ENCODE measurements at places on chromosomes 3 and 15.

DNA sequence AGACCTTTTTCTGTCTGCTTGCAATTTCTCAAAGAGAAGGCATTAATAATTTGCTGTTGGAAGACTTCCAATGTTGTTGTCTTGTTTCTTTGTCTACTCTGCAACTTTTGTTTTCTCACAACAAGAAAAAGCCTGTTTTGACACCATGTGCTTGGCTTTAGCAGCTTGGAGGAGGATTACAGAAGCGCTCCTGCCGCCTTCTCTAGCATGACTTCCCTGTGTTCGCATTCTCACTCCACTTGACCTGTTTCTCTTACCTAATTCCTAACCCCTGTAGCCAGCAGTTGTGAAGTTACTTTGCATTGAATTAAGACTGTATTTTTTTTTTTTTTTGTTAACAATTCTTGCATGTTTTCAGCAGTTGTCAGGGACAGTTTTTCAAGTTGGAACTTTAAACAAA, 235.3 kb upstream of the GOLIM4 start:
- no peak for DNase-seq

- DNase-seq = peak; percentile 88
Observed at GRCh38 chr3:128487813-128488635, 5.0 kb downstream of the GATA2 start.

GRCh38 chr3:37891227-37891626, 29.5 kb downstream of the CTDSPL start:
- DNase-seq = no peak

GRCh38 chr3:135966271-135966961, 888 bp downstream of the PPP2R3A start:
- DNase-seq = peak; percentile 2

GRCh38 chr3:114178770-114179368, at the start of gene DRD3:
DRD3 (minus strand) TSS chr3:114179052; CDS start chr3:114171992, 7,060 bp downstream.
- DNase-seq = no peak

- DNase-seq = no peak
Observed at GRCh38 chr3:103499967-103500366, 1065.2 kb downstream of the ZPLD1 start.

- no peak for DNase-seq
Observed at GRCh38 chr3:120441776-120442175, 9.0 kb downstream of the FSTL1 start.

DNA sequence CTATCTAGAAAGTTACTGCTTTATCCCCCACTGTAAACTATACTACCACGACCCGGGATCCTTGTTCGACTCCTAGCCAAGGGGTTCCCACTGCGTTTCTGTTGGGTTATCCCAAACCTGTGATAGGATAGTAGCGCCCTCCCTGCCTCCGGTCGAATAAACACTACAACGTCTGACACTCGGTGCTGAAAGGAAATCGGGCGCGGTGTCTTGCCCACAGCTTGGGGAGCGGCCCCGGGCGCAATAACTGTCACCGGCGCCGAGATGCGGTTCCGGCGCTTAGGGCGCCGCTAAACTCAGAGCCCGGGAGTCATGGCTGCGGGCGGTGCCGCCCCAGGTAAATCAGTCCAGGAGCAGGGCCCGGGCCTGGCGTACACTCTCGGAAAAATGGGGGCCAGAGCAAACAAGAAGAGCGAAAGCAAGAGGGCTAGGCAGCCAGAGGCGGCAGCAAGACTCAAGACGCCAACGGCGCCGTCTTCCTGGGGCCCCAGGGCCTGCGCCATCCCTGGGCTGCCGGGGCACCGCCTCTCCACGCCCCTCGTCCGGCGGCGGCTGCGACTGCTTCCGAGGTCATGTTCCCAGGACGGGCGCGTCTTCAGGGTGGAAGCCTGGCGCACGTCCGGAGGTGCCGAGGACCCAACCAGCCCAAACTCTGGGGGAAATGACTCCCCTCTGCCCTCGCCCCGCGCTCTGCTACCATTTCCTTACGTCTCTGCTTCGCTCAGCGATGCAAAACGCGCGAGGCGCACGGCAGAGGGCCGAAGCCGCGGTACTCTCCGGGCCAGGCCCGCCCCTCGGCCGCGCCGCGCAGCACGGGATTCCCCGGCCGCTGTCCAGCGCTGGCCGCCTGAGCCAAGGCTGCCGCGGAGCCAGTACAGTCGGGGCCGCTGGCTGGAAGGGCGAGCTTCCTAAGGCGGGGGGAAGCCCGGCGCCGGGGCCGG, at the start of gene DUT:
TSS of gene DUT (plus strand) at position 575 of the 941 bp plus-strand sequence. CDS start at position 662, 87 bp downstream.
- DNase-seq = peak; percentile 76

DNA sequence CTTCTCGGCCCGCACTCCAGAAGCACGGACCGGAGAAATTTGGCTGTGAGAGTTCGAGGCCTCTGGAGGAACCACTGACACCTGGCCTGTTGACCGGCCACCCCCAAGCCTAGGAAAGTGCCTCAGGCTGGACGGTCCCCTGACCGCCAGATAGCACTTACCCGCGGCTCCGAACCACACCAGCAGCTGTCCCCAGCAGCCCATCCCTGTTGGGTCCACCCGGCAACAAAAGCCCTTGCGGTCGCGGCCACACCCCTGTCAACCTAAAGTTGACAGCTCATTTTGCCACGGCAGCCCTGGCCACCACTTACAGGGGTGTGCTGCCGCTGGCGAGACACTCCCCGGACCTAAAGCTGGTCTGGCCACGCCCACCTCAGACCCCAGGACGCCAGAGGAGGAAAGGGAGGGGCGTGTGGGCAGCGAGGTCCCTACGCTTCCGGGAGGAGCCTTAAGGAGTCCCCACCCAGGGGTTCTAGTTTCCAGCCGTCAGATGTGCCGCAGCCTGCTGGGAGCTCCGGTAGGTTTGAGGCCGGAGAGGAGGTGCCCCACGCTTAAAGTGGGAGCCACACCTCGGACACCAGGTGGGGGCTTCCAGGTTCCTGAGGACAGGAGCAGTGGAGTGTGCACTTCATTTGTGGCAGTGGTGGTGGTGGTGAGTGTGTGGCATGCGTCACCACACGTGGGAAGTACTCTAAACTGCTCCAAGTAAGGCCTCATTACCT, at the start of gene LTK:
TSS of gene LTK (minus strand) at position 322 of the 722 bp plus-strand sequence. CDS start at position 204, 118 bp downstream.
- DNase-seq = no peak

GRCh38 chr3:168671091-168671490, 575.4 kb upstream of the GOLIM4 start:
- DNase-seq = peak; percentile 87

- no peak for DNase-seq
Observed at GRCh38 chr3:99145031-99145430, 243.5 kb upstream of the DCBLD2 start.

DNA sequence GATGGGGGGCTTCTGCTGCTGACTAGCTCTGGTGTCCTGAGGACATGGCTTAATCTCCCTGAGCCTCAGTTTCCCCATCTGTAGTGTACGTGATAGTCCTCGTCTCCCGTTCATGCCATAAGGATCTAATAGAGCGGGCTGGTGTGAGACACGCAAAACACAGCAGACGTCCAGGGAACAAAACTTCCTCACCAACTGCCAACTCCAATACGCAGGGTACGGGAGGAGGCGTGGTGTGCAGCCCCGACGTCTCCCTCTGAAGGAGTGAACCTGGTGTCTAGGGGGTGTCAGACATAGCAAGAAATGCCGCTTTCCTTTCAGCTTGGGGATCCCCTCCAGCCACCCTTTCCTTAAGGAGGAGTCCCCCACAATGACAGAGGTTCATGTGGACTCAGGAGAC, 55.0 kb downstream of the SMAD6 start:
- DNase-seq = no peak

GRCh38 chr3:36919439-36920160, 25.3 kb downstream of the TRANK1 start:
- DNase-seq = no peak

Measured in NCI-H2081 (cell line).